ENCODE measurements at places on chromosomes 4 and X.
A peak's percentile ranks its signal among the peaks of the same experiment; 100 is the strongest.

DNA sequence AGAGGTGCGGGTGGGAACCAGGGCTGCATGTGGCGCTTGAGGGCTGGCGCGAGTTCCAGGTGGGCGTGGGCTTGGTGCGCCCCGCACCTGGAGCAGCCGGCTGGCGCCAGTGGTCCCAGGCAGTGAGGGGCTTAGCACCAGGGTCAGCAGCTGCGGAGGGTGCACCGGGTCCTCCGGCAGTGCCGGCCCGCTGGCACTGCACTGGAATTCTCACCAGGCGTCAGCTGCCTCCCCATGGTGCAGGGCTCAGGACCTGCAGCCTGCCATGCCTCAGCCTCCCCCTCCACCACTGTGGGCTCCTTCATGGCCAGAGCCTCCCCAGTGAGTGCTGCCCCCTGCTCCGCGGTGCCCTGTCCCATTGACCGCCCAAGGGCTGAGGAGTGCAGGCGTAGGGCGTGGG, 174.0 kb downstream of the ADAM29 start:
- peak; percentile 41 for DNase-seq

DNA sequence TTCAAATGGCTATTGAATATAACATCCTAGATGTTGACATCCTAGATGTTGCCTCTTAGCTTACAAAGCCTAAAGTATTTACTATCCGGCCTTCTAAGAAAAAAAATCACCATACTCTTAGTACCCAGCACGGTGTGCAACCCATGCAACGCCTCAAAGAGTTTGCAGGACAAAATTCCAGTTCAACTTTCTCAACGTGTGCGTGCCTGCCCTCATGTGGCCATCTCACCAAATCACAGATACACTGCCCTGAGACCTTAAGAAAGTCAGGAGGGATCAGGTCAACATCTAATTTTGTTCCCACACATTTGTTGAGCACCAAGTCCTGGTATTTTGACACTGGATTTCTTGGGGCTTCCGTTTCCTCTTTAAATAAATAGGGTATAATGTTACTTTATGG, 68.3 kb downstream of the CRMP1 start:
- DNase-seq: no peak

DNA sequence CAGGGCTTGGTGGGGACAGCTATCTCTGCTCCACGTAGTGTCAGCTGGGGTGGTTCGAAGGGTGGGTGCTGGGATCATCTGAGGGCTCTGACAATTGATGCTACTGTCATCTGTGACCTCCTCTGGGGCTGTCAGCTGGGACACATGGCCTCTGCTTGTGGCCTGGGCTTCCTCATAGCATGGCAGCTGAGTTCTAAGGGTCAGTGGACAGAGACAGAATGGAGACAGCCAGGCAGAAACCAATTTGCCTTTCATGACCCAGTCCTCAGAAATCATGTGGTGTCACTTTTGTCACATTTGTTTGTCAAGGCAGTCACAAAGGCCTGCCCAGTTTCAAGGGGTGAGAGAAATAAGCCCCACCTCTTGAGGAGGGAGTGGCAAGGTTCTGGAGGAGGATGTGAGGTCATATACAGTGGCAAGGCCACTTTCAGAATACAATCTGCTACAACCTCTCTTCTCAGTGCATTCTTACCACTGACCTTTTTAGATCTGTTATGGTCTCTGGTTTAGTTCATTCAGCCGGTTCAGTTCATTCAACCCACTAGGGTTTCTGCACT, 103.6 kb upstream of the BCOR start:
- no peak for DNase-seq

- no peak for DNase-seq
These were observed 103.7 kb downstream of the PSAPL1 start for GRCh38 chr4:7330811-7331681.

GRCh38 chr4:111064342-111064993, 441.6 kb upstream of the PITX2 start:
- DNase-seq: peak; percentile 93

DNA sequence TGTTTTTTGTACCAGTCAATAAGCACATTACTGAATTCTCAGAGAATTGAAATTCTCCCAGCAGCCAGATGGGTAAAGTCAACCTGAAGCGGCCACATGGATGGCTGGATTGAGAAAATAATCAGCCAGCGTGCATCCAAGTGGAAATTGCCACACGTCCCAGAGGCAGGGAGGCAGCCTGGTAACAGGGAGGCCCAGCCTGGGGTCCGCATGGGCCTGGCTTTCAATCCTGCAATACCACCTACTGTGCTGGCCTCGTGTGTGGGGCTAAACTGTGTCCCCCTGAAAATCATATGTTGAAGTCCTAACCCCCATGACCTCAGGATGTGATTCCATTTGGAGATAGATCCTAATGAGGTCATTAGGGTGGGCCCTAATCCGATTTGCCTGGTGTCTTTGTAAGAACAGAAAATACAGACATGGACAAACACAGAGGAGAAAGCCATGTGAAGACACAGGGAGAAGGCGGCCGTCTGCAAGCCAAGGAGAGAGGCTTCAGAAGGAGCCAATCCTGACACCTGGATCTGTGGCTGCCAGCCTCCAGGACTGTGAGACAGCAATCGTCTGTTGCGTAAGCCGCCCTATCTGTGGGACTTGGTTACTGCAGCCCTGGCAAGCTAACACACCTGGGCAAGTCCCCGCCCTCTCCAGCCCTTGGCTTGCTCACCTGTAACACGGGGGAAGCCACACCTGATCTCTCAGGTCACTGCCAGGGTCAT, 90.3 kb downstream of the JAKMIP1 start:
- peak; percentile 81 for DNase-seq

DNA sequence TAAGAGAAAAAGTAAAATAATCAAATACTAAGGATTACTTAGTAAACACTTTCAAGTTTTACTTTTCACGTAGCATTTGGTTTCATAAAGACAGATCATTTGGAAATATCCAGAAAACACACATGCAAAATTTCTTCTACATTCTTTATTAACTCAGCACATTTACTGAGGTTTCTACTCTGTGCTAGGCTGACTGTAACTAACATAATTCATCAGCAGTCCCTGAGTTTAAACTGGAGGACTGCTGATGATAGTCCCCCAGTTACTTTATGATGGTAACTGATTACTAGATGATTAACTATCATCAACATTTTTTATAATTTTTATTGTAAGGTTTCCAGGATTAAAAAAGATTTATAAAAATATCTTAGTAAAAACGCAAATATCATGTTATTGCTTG, 12.3 kb downstream of the LEF1 start:
- no peak for DNase-seq

- no peak for DNase-seq
These were observed 66.6 kb downstream of the ATXN3L start for GRCh38 chrX:13253223-13253622.

- DNase-seq: no peak
These were observed 186.9 kb downstream of the LRBA start for GRCh38 chr4:150828159-150828558.

DNA sequence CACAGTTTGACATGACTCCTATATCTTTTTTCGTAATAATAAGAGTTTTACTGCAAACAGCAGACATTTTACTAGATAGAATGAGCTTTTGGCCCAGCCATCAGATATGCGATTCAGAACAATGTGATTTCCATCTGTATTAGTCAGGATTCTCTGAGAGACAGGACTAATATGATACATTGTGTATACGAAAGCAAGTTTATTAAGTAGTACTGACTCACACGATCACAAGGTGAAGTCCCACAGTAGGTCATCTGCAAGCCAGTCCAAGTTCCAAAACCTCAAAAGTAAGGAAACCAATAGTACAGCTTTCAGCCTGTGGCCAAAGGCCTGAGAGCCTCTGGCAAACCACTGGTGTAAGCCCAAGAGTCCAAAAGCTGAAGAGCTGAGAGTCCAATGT, 24.1 kb downstream of the CXCL8 start:
- DNase-seq: no peak

GRCh38 chrX:149471397-149471796, 33.7 kb downstream of the IDS start:
- no peak for DNase-seq

DNA sequence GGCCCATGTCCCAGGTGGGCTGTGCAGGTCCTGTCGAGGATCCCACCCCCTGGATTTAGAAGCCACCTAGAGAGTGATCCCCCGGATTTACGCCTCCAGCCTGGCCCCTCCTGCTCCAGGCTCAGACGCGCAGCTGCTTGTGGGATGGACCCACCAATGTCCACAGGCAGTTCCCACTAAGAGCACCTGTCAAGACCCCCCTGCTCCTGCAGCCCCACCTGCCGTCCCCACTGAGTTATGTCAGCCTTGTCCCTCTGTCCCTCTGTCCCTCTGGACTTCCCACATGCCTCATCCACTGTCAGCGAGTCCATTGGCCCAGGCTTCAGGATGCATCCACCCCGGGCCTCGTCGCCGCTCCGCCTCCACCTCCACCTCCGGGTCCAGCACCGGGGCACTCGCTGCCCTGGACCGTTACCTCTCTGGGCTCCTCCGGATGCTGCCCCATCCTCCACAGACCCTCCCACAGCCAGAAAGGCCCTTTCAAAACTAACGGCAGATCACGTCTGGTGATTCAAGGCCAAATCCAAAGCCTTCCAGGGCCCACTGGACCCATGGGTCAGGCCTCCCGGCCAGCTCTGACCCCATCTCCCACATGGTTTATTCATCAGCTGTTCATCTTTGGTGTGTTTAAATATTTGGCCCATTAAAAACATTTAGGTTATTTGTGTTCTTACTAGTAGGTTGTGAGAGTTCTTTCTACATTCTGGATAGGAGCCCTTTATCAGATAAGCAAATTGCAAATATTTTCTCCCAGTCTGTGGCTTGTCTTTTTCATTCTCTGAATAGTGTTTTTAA, 28.3 kb downstream of the HTRA3 start:
- DNase-seq: no peak

- DNase-seq: no peak
These were observed 215.4 kb upstream of the PGRMC2 start for GRCh38 chr4:128502818-128503527.

DNA sequence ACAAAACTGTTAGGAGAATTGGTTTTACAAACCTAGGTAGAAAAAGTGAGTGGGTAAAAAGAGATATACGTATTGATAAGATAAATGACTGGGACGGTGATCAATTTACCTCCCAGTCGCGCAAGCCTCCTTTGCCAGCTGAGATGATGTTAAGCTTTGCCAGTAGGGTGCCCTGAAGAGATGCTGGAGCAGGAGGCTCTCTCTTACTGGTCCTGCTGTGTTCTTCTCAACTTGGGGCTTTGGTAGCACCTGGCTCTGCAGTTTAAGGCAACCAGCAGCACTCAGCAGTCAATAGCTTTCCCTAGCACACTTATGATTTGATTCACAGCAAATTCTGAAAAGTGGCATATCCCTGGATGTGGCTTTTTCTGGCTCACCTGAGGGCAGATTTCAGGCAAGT, 1461.7 kb downstream of the ADGRL3 start:
- no peak for DNase-seq

DNA sequence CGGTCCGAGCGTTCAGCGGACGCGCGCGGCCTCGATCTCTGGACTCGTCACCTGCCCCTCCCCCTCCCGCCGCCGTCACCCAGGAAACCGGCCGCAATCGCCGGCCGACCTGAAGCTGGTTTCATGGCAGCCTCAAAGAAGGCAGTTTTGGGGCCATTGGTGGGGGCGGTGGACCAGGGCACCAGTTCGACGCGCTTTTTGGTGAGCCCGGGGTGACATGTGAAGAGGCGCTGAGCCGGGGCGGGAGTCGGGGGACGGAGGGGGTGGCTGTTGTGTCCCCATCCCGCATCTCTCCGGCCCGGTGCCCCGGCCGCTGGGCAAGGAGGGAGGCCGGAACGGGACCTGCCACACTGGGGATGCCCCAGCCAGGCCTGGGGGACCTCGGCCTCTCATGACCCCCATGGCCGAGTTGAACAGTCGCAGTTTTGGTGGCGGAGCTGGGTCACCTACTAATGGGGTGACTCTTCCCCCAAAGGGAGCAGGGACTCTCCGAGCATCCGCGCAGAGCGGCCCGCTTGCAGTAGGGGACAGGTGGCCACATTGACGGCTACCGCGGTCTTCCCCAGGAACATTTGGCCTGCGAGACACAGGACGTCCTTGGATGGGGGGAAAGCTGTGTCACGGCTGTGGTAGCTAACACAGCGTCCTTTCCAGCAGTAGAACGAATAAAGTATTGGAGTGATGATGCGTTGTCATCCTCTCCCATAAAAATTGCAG, at the start of gene GK:
Gene GK (plus strand): TSS at position 9 of the 717 bp plus-strand sequence. CDS start 115 bp downstream, at position 124.
- DNase-seq: peak; percentile 53

- no peak for DNase-seq
These were observed 33.6 kb upstream of the ZFP42 start for GRCh38 chr4:187961961-187962360.

Data from islet precursor cell (in vitro differentiated cells).